Left lobe of liver (tissue), 2 donors: ENCODE measurements at places on chromosomes 2 and 18. TPM values are rescaled to one million over a fixed set of nuclear protein-coding genes. Genes with fewer than 3 reads are reported as not detected.

DNA sequence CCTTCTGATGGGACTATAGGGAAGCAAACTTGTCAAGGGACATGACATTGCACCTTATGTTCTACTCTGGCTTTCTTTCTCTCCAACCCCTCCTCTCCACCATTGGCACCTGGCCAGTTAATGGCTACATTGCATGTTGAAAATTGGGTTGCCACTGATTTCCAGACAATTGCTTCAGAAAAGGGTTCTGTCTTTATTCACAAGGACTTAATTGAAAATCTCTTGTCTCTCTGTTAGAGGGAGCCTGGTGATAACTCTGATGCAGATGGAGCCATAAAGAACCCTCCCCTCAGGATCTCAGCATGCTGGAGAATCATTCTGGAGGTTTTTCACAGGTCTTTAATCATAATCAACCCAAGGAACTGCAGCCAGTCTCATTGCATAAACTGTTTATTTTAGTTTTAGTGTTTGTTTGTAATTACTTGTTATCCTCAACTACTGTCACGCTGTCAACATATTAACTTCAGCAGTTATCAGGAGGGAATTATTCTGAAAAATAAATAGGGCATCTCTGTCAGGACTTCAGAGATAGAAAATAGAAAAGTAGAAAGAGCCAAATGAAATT lies 316.8 kb downstream of the RIT2 start:
- DNase-seq, result no peak

- DNase-seq, result no peak
Observed at GRCh38 chr2:142734770-142735169, 142.7 kb upstream of the KYNU start.

DNA sequence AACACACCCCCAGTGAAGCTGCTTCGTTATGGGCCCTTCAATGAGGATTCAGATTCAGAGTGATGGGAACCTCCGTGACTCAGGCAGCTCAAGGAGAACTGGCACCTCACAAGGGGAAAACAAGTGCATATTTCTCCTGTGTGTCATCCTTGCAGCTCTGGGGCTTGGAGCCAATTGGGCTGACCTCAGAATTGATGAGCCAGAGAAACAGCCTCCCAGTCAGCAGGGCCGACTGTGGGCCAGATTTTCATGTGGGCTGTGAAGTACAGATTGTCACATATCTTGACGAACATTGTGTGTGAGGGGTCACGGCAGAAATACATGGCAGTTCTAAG lies 189.6 kb upstream of the SP5 start:
- DNase-seq, result no peak

- no peak for DNase-seq
Observed at GRCh38 chr2:231612109-231612455, 19.4 kb downstream of the TEX44 start.

- no peak for DNase-seq
Observed at GRCh38 chr2:121297217-121297830, 12.3 kb upstream of the TFCP2L1 start.

- no peak for DNase-seq
Observed at GRCh38 chr2:208304157-208304556, 38.1 kb downstream of the PIKFYVE start.

DNA sequence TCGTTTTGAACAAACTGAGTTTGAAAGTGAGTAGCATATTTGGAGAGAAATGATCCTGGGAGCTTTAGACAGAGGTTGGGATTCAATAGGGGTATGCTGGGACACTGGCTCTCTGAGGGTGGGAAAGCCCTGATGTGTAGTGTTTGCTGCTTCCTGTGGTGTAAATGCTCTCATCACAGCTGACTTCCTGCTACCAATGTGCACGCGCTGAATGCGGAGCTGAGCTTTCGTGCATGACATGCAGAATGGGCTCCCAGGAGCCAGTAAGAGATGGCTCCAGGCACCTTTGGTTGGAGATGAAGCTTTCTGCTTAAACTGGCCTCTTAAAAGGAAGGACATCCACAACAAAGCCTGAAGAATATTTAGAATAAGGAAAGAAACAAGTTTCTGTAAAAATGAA lies 224.1 kb upstream of the CCDC150 start:
- no peak for DNase-seq

DNA sequence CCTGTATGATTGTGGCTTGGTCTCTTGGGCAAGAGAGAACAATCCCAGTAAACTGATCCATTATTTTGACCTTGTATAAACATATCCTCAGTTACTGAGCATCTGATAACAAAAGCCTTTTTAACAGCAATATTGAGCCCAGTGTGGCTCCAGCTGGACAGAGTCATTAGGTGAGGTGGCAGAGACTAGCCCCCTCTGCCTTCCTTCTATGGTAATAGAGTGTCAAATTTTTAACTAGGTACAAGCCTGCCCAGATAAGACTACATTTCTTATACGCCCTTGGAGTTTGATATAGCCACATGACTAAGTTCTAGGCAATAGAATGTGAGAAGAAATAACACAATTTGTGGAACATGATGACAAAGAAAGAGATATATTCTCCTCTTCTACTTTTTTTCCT lies 56.2 kb downstream of the HNMT start:
- DNase-seq, result no peak

GRCh38 chr2:216119986-216120385 lies 10.8 kb downstream of the XRCC5 start:
- no peak for DNase-seq

- no peak for DNase-seq
Observed at GRCh38 chr2:132438691-132439090, 22.1 kb downstream of the GPR39 start.

DNA sequence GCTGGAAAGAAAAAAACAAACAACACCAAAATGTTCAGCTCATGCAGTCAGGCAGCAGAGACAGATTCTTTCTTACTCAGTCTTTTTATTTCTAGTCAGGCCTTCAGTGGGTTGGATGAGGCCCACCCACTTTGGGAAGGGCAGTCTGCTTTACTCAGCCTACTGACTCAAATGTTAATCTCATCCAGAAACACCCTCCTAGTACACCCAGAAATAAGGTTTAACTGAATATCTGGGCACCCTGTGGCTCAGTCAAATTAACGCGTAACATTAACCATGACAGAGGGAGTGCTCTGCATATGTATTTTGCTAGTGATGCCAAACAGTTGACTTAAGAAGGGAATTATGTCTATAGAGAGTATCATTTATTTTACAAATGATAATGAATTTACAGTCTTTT lies 401.6 kb downstream of the PARD3B start:
- no peak for DNase-seq

- no peak for DNase-seq
Observed at GRCh38 chr2:65331336-65332025, 100.9 kb downstream of the SPRED2 start.

CRYGC gene
- total RNA-seq, result not detected

GPC1 gene
- 29.4 TPM for total RNA-seq

BOK gene
- 95.8 TPM for total RNA-seq
